Motor neuron (in vitro differentiated cells): ENCODE measurements at places on chromosomes 6 and 20. TPM values are rescaled to one million over a fixed set of nuclear protein-coding genes. Genes with fewer than 3 reads are reported as not detected.

The TSPO2 gene
- 0.23 and 0.26 TPM in 2 replicates for total RNA-seq

The PACSIN1 gene
- 0.22 and 0.61 TPM in 2 replicates for total RNA-seq

The ENPP3 gene
- total RNA-seq = 0.14 and 0.16 TPM in 2 replicates

The OGFRL1 gene
- total RNA-seq = 10.8 and 11.1 TPM in 2 replicates

The GPR6 gene
- not detected in 2 replicates for total RNA-seq

The HTR1E gene
- 0.14 and 0.15 TPM in 2 replicates for total RNA-seq
